ENCODE measurements at places on chromosomes 5 and 9.

DNA sequence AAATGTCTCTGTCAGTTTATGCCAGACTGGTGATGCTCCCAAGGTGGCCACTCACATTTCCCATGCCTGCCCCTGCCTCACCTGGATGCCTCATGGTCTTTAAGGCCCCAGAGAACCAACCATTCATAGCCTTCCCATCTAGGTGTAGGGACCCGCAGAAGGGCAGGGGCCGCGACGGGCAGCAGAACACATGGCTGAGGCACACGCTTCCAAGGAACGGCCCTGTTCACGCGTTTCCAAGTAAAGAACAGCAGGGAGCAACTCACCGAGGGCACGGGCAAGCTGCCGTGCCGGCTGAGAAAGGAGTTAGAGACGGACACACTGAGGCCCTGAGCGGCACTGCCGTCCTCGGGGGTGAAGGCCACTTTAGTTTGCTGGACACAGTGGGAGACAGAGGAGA, 73.5 kb downstream of the PRRT1B start:
- no peak for DNase-seq

DNA sequence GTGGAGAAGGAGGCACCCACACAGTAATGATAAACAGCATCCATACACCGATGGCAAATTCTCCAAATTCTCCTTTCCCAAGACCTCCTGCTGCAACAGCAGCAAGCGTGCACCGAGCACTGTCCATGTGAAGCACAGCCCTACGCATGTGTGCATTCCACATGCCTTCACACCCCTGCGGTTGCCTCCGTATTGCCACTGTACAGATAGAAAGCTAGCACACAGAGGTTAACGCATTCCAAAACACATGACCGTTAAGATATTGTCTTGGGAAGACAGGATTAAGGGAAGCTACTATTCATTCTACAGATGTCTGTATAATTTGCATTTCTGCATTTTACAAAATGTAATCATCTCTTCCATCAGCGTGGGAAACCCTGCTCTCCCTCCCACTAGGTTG, 6.6 kb downstream of the FLT4 start:
- DNase-seq, result no peak

DNA sequence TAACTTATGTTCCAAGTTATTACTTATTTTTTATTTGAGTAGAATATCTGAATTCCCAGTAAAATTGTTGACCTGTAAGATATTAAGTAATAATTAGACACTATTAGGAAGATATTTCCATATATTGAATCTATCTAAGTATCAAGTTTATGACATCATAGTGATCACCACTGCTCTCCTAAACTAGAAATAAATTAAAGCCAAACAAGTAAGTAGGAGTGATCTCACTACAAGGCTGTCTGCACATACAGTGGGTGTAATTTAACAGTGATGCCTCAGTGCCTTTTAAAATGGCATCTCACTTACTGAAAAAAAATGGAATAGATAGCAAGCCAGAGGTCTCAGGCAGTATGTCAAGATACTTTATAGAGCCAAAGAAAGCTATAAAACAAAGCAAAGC, 789.6 kb downstream of the KCTD16 start:
- DNase-seq, result no peak

GRCh38 chr5:151007430-151008209, 12.8 kb upstream of the GPX3 start:
- no peak for DNase-seq

DNA sequence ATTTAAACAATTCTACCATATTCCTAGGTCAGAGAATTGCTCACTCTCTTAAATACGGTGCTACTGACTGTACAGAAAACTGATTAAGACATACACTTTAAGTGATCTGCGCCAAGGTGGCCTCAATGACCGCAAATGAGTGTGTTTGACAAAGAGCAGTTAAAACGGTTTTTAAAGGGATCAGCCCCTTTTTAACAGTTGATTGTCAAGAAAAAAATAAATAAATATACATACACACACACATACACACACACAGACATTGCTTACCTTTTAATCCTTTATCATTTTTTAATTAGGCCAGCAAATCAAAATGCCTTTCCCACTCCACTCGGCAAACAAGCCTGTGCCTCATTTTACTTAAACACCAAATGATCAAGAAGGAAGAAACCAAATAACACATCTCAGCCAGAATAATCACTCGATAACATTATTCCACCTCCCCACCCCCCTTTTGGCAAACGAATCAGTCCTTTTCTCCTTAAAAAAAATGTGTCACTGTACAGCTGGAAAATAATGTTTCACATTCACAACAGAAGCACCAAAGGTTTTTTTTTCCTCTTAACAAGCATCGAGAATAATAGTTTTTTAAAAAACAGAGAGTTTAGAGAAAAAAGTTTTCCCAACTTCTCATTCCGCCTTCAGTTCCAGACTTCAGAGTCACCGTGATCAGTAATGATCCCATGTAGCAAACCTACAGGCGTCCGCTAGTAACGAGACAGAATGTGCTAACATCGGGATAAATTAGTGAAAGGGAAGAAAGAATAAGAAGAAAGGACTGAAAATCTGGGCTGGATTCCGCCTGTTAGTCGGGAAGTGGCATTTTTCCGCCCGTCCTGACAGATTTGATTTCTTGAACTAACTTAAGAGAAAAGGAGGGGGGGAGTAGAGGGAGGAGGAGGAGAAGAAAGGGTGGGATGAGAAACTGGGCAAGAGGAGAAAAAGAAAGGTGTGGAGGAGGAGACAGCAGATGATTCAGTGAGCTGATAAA, at the start of gene ZNF608:
Gene ZNF608, minus strand, starts transcription at position 712 of the 988 bp plus-strand sequence. CDS start 1,650 bp downstream, outside the sequence.
- no peak for DNase-seq
